SW480 (cell line): ENCODE measurements at places on chromosomes 7 and 10.
A peak's percentile ranks its signal among the peaks of the same experiment; 100 is the strongest.

- no peak for DNase-seq
Measured at GRCh38 chr7:55969391-55969790, 5.0 kb downstream of the NIPSNAP2 start.

DNA sequence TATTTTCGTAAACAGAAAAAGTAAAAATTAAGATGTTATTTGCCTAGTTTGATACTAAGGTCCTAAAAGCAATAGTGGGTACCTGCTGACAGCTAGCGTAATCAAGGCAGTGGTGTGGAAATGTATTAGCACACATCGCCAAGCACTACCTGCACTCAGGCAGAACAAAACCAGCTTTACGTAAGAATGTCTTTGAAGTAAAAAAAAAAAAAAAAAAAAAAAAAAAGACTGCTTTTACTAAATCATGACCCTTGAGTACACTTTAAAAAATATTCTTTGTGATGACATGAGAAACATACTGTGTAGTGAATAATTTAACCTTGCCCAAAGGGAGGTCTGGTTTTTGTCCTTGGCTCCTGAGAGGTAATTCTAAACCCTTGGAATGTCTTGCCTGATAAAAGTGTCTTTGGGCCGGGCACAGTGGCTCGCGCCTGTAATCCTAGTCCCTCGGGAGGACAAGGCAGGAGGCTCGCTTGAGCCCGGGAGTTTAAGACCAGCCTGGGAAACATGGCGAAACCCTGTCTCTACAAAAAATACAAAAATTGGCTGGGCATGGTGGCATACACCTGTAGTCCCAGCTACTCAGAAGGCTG, 12.7 kb downstream of the XRCC2 start:
- DNase-seq = no peak

DNA sequence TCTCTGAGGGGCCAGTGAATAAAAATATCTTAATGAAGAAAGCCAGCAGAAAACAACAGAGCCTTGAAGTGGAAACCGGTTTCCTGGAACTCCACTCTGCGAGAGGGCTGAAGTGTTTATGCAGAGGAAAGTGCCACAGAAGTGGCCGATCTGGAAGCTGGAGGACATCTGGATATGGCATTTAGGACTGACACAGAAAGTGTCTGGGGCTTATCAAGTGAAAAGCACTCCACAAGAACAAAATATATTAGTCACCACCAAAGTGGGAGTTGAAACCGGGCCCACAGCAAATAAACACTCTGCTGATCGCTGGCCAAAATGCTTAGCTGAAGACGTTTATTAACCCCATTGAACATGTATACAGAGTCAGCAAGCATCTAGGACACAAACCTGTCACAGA, 7.8 kb downstream of the NOD1 start:
- DNase-seq = no peak

DNA sequence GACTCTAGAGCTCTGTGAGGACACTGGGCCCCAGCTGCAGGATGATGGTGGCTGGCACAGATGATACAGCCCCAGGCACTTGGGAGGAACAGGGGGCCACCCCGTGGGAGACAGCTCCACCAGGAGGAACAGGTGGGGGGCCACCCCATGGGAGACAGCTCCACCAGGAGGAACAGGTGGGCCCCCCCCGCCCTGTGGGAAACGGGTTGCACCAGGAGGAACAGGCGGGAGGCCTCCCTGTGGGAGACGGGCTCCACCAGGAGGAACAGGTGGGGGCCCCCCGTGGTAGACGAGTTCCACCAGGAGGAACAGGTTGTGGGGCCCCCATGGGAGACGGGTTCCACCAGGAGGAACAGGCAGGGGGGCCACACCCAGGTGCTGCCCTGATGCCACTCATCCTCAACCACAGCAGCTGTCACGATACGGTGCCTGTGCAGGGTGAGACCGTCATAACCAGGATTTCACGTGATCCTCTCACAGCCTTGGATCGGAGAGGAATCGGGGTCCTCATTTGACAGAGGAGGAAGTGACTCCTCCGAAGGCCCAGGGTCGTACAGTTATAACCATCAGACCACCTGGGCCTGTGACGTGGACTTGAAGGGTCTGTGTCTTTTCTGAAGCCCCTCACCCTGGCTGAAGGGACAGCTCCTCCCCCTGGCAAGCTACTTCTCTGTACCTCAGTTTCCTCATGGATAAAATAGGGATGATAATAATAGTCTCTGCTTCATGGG, 49.2 kb upstream of the NANOS1 start:
- no peak for DNase-seq

GRCh38 chr10:110415809-110416208, 81.9 kb upstream of the DUSP5 start:
- no peak for DNase-seq

- peak; percentile 73 for DNase-seq
Measured at GRCh38 chr10:9010093-9010492, 955.6 kb downstream of the GATA3 start.

DNA sequence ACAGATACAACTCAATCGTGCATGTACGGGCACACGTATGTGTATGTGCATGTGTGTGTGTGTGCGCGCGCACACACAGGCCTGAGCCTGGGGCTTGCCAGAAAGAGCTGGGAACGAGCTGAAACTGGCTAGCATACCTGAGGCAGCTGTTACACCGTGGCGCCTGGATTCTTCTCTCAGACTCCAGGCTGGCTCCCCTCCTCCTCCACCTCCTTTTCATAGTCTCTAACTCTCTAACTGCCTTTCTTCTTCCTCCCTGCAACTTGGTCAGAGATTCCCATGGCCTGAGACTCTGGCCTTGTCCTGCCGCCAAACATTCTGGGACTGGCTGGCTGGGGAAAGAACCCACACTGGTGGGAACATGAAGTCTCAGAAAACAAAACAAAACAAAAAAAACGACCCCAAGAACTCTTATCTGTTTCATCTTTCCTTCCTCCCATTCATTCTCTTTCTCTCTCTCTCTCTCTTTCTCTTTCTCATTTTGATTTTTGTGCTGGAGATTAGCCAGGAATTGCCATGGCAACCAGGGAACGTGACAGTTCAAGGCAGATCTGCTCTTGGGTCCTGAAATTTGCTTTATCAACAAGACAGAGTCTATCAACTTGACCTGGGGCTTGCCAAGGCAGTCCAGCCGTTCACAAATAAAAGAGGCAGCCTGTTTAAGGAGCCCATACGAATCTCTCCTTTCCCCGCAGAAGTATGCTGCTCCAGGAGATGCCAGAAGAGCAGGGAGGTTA, 76.8 kb upstream of the SEM1 start:
- DNase-seq = no peak

DNA sequence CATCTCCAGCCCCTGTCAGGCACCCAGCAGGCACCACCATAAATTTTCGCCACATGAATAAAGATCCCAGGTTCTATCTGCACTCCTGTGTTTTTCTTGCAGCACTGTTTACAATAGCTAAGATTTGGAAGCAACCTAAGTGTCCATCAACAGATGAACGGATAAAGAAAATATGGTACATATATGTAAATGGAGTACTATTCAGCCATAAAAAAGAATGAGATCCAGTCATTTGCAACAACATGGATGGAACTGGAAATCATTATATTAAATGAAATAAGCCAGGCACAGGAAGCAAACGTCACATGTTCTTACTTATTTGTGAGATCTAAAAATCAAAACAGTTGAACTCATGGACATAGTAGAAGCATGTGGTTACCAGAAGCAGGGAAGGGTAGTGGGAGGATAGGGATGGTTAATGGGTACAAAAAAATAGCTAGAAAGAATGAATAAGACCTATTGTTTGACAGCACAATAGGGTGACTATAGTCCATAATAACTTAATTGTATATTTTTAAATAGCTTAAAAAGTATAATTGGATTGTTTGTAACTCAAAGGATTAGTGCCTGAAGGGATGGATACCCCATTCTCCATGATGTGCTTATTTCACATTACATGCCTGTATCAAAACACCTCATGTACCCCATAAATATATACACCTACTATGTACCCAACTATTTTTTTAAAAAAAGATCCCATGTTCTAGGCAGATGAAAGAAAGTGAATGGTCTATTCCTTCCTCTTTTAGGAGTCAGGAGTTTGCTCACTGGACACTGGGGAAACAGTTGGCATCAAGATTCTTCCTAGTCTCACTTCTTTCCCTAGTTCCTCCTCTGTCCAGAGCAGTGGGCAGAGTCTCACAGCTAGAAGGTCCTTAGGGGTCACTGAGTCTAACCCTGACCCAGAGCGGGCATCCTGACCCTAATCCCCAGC, 1.0 kb upstream of the NPFFR1 start:
- DNase-seq = no peak

DNA sequence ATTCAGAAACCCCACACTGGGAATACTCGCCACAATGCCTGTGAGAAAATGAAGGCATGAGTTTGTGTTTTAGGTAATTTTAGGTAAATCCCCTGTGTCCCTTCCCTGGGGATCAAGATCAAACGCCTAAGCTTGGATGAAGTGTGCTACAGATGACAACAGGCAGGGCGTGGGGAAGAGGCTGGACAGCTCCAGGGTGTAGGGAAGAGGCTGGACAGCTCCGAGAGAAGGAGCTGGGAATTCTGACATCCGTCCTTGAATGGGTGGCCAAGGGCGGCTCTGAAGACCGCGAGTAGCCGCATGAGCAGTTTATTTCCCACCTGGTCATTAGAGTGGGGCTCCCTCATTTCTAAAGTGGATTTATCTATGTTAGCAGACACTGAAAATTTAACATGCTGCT, 109.7 kb downstream of the RAMP3 start:
- DNase-seq = no peak

- peak; percentile 67 for DNase-seq
Measured at GRCh38 chr10:77613476-77614130, 24.0 kb downstream of the KCNMA1 start.

DNA sequence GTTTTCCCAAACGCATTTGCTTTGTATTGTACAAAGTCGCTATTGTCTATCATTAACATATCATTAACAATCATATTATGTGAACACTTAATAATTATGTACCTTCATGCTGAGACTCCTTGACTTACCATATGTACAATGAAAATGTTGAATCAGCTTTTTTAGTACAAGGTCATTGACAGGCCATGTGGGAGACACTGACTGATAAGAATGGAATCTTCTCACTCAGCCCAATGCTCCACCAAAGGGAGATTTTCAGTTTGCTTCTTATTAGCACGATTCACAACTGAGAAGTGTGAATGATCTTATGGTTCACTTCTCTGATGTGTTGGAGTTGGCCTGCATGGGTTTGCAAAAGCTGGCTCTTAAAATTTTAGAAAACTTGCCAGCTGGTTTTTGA, 253.5 kb upstream of the TEX47 start:
- DNase-seq = no peak
